ENCODE measurements at places on chromosomes 13 and 19. TPM values are rescaled to one million over a fixed set of nuclear protein-coding genes. Genes with fewer than 3 reads are reported as not detected.

SIX5 gene
- total RNA-seq: 4.1 TPM

AP1M2 gene
- total RNA-seq: under 0.01 TPM

ATP4A gene
- total RNA-seq: not detected

RETN gene
- total RNA-seq: not detected

SPC24 gene
- 14.2 TPM for total RNA-seq

ZSCAN1 gene
- not detected for total RNA-seq

LYPD5 gene
- total RNA-seq: 0.43 TPM

GJB2 gene
- total RNA-seq: not detected

EXOC3L2 gene
- total RNA-seq: 1.3 TPM

FFAR2 gene
- not detected for total RNA-seq

VSTM1 gene
- total RNA-seq: not detected

MBD3L2 gene
- not detected for total RNA-seq

HIPK4 gene
- total RNA-seq: under 0.01 TPM

FGF21 gene
- total RNA-seq: not detected

TNFSF13B gene
- total RNA-seq: 0.69 TPM

FPR1 gene
- total RNA-seq: not detected

CGB2 gene
- total RNA-seq: not detected

PSG2 gene
- not detected for total RNA-seq

XPO4 gene
- 24.1 TPM for total RNA-seq

FUT3 gene
- not detected for total RNA-seq

S1PR4 gene
- total RNA-seq: 0.87 TPM

ZNF442 gene
- 1.9 TPM for total RNA-seq

CRB3 gene
- not detected for total RNA-seq

CILP2 gene
- not detected for total RNA-seq

KLK14 gene
- total RNA-seq: not detected

HSPB6 gene
- 0.09 TPM for total RNA-seq

DAND5 gene
- total RNA-seq: 0.34 TPM

ATF5 gene
- 2.6 TPM for total RNA-seq

ZNF134 gene
- total RNA-seq: 23.5 TPM

All from dermis lymphatic vessel endothelial cell (primary cell).